ENCODE measurements at places on chromosomes 13 and 19.

DNA sequence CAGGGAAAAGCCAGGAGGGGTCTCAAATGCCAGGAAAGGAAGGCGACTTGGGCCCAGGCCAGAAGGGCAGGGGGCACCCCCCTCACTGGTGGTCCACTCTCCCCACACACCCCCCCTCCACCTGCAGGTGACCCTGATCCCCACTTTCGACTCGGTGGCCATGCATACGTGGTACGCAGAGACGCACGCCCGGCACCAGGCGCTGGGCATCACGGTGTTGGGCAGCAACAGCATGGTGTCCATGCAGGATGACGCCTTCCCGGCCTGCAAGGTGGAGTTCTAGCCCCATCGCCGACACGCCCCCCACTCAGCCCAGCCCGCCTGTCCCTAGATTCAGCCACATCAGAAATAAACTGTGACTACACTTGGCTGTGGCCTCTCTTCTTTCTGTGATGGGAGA, 14.9 kb downstream of the MAP1S start:
- no peak for DNase-seq

- peak; percentile 45 for DNase-seq
Observed at GRCh38 chr19:16374436-16374835, 49.8 kb downstream of the KLF2 start.

GRCh38 chr19:34188408-34188807, 16.1 kb downstream of the LSM14A start:
- DNase-seq, result no peak

GRCh38 chr13:104648291-104648690, 1582.1 kb upstream of the SLC10A2 start:
- DNase-seq, result no peak

DNA sequence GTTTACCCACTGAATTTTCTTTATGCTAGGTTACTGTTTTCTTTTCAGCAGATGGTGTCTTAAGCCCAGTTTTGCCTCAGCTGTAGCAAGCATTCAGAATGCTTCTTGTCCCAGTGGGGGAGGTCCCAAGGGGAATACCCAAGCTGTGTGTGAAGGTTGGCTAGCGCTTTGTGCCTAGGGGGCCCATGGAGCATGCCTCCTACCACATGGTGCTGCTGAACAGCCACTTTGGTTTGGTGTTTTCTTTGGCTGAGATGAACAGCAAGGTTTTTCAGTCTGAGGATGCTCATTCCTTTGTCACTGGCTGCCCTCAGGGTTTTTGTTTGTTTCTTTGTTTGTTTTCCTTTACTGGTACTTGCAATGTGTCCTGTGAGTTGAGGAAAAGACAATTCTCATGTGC, 99.0 kb downstream of the PCDH20 start:
- DNase-seq, result no peak

- DNase-seq, result no peak
Observed at GRCh38 chr13:32107474-32107873, 75.9 kb downstream of the FRY start.

DNA sequence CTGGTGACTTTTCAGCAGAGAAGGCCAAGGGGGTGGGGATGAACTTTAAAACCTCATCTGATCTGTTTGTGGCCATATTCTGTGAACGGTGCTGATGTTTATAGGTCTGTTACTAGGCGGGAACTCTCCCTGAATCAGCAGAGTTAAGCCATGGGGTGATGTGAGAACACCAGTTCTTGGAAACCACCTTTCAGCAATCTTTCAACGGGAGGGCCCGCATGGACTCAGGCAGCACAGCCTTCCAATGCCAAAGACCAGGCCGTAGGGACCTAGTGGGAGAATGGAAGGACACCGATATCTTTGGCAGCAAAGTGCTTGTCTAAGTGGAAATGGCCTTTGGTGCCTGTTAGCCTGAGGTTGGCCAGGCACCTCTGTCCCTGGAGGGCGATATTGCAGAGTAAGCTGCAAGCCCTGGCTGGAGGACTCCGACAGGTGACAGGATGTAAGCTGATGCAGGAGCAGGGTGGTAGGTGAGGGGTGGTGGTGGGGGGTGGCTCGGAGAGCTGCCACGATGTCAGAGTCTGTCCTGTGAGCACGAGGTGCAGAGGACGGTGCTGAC, 57.0 kb downstream of the ERCC5 start:
- DNase-seq, result no peak

DNA sequence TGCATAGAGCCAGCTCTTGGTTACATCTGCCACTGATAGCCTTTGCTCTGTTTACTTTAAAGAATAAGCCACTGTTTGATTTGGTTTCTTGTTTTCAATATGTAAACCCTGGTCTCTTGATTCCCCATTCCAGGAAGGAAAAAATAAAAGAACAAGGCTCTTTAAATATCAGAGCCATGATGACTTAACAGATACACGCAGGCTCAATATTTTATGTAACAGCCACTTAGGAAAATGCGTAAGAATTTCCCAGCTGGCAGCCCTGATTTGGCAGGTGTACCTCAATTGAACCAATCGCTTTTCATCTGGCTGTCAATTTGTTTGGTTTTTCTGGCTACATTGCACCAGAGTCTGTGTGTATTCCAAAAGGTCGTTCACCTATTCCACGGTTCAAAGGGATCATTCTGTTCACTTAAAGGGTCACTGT, 65.6 kb downstream of the IRS2 start:
- DNase-seq, result no peak

GRCh38 chr19:54674021-54674617, 11.3 kb downstream of the LILRB4 start:
- DNase-seq, result no peak

DNA sequence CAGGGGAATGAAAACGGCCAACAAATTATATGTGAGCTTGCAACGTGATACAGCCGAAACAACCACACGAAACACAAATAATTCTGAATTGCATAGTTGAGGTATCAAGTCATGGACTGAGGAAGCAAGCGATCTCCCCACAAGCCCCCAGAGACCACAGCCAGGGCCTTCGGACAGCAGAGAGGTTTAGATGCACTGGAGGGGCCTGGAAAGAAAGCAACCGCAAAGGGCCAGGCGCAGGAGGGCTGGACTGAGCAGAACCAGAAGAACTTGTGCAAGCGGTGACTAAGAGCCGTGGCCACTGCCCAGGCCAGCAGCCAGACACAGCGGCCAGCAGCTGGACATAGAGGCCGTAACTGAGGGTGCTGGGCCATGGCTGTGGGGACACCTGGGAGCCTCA, 131.4 kb downstream of the TNFRSF19 start:
- no peak for DNase-seq
